A549 treated with Hydrocortisone at 1 μM for 4 hours (cell line): ENCODE measurements at places on chromosomes 11 and 22. TPM values are rescaled to one million over a fixed set of nuclear protein-coding genes. Genes with fewer than 3 reads are reported as not detected.

The PHLDA2 gene
- 83.4 to 114 TPM (median 108 TPM) in 5 replicates for total RNA-seq

The YPEL4 gene
- 0.18 to 0.39 TPM (median 0.28 TPM) in 5 replicates for total RNA-seq

The ASCC2 gene
- 26.2 to 31.1 TPM (median 28.4 TPM) in 5 replicates for total RNA-seq

The PNPLA3 gene
- 0.70 to 1.0 TPM (median 0.83 TPM) in 5 replicates for total RNA-seq

The SLC29A2 gene
- 5.8 to 8.6 TPM (median 8.0 TPM) in 5 replicates for total RNA-seq

The LRP4 gene
- 6.9 to 10.2 TPM (median 7.1 TPM) in 5 replicates for total RNA-seq

The TSKU gene
- 134 to 145 TPM (median 138 TPM) in 5 replicates for total RNA-seq

The OR8D1 gene
- total RNA-seq = not detected in 5 replicates

The OR10A4 gene
- not detected in 5 replicates for total RNA-seq

The FJX1 gene
- 28.2 to 41.0 TPM (median 39.8 TPM) in 5 replicates for total RNA-seq

The SWAP70 gene
- 24.3 to 36.3 TPM (median 28.3 TPM) in 5 replicates for total RNA-seq

The TSSK2 gene
- not detected in 5 replicates for total RNA-seq

The TRIM51 gene
- not detected in 5 replicates for total RNA-seq

The GLYAT gene
- not detected in 5 replicates for total RNA-seq

The ALDH3B1 gene
- 126 to 139 TPM (median 131 TPM) in 5 replicates for total RNA-seq
